ENCODE measurements at places on chromosomes 4 and X.

- no peak for DNase-seq
Observed at GRCh38 chr4:7906171-7906701, 33.4 kb downstream of the AFAP1 start.

- DNase-seq, result no peak
Observed at GRCh38 chrX:24231131-24231540, 81.6 kb downstream of the ZFX start.

DNA sequence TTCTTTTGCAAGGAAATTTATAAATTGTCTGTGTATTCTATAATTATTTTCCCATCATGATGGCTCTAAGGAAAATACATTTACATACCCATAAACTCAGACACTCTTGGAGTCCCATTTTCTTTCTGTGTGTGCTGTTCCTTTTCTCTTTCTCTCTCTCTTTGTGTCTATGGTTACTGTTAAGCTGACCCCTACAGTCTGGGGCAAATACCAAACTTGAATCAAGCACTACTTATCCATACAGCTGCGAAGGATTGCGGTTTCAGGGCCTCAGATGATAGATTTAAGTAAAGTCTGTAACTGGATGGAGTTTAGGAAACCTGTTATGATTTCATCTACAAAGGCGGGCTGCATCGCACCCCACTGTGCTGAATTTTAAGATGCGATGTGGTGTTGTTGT lies 150.2 kb downstream of the SHROOM3 start:
- no peak for DNase-seq

DNA sequence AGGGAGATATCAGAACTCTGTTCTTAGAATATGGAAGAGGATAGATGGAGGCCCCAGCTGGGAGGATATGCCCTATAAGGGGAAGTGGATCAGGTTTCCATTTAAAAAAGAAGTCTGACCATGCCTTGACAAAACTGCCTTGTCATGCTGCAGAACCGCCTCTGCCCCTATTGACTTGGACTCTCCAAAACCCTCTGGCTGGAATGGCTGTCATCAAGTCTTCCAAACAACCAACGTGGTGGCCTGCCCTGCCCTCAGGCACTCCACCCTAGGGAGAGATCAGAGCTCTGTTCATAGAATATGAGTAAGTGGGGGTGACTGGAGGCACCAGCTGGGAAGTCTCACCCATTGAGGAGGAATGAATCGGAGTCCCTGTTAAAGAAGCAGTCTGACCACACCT lies 114.9 kb downstream of the VSIG4 start:
- DNase-seq, result no peak

- no peak for DNase-seq
Observed at GRCh38 chr4:171279131-171279530, 534.1 kb upstream of the GALNTL6 start.

DNA sequence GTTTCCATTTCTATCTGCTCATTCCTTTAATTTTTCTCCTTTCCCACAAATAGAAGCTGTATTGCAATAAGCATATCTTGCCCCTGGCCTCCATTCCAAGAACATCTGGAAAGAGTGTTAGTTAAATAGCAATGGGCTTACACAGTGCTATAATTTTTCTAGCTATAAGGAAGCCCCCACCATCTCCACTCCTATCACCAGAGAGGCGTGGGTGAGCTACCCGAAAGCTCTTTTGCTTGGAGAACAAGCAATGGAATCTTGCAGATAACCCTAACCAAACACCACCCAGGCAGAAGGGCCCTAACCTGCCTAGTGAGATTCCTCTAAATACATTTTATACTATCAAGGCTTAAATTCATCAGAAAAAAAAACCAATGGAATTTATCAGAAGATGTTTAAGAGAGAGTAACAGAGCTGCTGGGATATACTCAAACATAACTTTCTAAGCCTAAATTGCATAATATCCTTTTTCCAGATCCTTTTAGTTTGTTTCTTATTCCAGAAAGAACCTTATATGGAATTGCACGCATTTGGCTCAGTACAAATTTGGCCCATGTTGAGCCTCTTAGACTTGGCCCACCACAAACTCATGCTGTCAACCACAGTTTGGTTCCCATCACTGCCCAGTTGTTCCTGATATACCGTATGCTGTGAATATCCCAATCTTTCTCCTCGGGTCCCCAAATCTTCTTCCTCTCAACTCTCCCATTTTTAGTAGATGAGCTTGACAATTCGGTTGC lies 91.6 kb upstream of the PLAC1 start:
- DNase-seq, result no peak

GRCh38 chrX:147901461-147902126 lies 10.1 kb upstream of the FMR1 start:
- no peak for DNase-seq

DNA sequence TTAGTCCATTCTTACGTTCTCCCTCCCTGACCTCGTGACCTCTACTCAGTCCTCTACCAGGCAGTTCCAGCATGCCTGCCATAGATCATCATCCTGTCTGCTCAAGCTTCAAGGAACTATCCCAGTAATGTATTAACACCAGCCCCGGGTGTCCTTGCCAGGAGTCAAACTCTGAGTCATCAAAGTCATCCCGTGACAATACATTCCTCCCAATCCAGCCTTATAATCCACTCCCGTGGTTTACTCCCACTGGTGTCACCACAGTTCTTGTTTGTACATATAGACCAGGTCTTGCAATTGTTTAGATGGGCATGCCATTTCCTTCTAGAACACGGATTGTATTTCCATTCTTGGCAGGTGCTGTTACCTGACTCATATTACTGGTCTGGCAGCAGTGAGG lies 68.7 kb upstream of the TAB3 start:
- DNase-seq, result peak; percentile 25

GRCh38 chrX:275967-276580 lies 5.1 kb upstream of the PLCXD1 start:
- DNase-seq, result peak; percentile 87
